ENCODE measurements at places on chromosomes 4 and X.

GRCh38 chr4:15078682-15079642 lies 76.7 kb downstream of the CPEB2 start:
- DNase-seq = no peak

- DNase-seq = no peak
These were observed 8.8 kb upstream of the IL3RA start for GRCh38 chrX:1327651-1328304.

- no peak for DNase-seq
These were observed 14.7 kb downstream of the GRPR start for GRCh38 chrX:16138108-16138427.

GRCh38 chrX:10855845-10856244 lies 235.5 kb upstream of the MID1 start:
- DNase-seq = no peak

- DNase-seq = no peak
These were observed 106.0 kb upstream of the PLAC1 start for GRCh38 chrX:134764202-134764785.

DNA sequence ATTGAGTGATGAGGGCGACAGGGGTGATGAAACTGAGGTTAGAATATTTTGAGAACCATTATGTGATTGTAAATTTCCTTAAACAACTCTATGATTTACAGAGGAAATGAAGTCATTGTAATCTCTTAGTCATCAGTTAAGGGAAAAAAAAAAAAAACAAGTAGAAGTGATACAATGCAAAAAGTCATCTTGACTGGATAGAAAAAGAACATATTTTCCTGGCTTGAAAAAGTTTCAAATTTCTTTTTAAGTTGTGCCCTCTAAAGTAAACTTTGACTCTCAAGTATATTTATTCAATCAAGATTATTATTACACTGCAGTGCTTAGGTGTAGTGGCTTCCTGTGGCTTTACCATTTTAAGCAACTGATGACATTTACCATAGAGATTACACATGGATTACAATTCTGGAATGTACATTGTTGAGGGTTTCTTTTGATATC lies 40.6 kb downstream of the GABRB1 start:
- no peak for DNase-seq

GRCh38 chr4:25043548-25043947 lies 12.8 kb upstream of the LGI2 start:
- no peak for DNase-seq

DNA sequence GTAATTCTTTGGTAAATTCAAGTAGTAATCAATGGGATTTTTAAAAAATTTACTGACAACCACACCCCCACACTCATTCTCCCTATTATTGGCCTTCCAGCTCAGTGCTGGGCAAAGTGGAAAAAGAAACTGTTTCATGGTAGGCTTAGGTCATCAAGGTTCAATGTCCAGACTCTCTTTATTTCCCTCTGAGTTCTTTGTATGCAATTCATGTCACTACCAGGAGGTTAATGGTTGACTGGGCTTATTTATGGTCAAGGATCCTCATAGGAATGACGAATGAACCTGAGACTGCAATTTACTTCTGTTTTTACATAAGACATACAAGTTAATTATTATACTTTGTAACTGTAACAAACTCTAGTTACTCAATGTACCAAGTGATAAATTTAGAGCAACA lies 403.2 kb downstream of the KLHL13 start:
- DNase-seq = no peak

DNA sequence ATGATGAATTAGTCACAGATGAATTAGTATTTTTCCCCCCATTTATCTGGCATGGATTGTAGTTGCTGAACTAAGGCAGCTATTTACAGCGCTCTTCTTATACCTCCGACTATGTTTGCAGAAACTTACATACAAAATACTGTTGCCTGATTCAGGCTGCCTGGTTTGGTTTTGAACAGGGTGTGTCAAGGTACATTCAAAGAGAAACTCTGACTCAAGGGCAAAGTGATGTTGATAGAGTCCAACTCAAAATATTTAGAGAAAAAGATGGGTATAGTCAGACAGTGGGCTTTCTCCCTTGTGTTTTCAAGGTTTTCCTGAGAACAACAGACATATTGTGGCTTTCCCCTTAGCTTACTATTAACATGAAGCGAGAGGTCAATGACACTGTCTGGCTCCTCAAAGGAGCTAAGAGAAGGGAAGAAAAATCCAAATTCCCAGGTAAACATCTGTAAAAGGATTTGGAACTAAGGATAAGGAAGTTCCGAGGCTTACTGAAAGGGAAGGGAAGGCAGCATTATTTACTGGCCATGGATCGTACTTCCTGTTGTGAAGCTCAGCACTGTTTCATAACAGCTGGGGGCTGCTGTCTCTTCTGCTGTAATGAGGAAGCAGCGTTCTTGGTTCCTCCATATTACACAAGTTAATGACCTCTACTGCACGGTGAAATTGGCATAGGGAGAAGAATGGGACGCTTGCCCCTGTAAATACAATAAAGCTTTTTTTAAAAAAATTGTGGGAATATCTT lies 30.9 kb downstream of the FAM9C start:
- DNase-seq = no peak

- DNase-seq = no peak
These were observed 1.6 kb upstream of the ASB5 start for GRCh38 chr4:176270669-176271068.

- peak; percentile 17 for DNase-seq
These were observed 626.7 kb upstream of the BOD1L1 start for GRCh38 chr4:14254252-14254651.

Measured in stimulated activated CD4-positive, alpha-beta T cell treated with anti-CD3 and anti-CD28 coated beads, Interleukin-2, amount 100 ng/mL, for 24 hours (primary cell).